ENCODE measurements at places on chromosomes 11 and 22.

GRCh38 chr11:27057091-27057780 is 16.6 kb downstream of the BBOX1 start:
- DNase-seq: no peak

DNA sequence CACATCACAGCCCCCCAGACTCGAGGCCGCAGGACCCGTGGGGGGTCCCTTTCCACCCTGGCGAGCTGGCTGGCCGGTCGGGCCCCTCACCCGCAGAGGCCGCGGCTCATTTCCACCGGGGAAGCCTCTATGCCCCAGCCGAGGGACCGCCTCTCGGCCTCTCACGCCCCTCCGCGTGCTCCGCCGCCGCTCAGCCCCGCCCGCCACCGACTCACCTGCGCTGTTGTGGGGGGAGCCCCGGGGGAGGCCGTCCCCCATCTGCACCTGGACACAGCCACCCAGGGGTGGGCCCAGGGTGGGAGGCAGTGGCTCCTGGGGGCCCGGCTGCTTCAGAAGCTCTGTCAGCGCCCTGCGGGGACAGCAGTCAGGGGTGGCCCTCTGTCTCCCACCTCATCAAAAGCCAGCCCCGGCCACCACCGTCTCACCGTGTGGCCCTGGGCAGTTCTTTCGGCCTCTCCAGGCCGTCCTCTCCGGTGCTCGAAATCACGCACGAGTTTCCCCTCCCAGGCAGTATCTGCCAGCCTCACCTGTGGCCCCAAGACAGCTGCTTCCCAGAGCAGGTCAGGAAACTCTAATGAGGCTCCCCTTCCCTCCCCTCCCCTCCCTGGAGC is 3.8 kb downstream of the SHISA8 start:
- DNase-seq: peak; percentile 23

DNA sequence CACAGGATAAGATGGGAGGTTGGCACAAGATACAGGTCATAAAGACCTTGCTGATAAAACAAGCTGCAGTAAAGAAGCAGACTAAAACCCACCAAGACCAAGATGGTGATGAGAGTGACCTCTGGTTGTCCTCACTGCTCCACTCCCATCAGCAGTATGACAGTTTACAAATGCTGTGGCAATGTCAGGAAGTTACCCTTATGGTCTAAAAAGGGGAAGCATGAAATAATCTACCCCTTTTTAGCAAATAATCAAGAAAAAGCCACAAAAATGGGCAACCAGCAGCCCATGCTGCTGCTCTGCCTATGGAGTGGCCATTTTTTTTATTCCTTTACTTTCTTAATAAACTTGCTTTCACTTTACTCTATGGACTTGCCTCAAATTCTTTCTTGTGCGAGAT is 8.7 kb upstream of the PIWIL4 start:
- no peak for DNase-seq

DNA sequence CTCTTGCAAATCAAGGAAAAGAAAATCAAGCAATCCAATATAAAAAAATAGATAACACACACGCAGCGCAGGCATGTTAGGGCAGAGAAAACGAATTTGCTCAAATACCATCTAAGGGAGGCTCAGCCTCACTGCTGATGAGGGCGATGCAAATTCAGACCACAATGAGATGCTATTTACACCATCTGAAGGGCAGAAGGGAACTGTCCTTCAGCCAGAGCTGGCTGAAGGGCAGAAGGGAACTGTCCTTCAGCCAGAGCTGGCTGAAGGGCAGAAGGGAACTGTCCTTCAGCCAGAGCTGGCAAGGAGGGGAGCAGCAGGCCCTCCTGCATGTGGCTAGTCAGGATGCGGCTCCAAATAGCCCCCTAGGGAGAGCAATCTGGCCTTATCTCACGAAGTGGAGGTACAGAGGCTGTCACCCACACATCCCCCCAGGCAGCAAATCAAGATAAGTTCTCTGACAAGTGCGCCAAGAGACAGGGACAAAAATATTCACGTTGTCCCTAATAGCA is 7.6 kb upstream of the SLC39A13 start:
- no peak for DNase-seq

DNA sequence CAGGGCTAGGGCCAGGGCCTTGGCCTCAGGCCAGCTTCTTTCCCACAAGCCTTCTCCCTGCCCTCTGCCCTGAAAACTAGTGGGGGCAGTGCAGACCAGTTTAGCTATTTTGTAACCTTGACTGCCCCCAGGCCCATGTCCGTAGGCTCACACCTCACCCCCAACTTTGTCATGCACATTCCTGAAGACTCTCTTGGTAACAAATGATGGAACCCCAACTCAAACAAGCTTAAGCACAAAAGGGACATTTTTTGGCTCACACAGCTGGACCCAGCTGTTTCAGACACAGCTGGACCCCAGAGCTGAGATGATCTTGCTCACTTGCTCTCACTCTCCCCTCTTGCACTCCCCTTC is 46.6 kb downstream of the KCNQ1OT1 start:
- DNase-seq: no peak

DNA sequence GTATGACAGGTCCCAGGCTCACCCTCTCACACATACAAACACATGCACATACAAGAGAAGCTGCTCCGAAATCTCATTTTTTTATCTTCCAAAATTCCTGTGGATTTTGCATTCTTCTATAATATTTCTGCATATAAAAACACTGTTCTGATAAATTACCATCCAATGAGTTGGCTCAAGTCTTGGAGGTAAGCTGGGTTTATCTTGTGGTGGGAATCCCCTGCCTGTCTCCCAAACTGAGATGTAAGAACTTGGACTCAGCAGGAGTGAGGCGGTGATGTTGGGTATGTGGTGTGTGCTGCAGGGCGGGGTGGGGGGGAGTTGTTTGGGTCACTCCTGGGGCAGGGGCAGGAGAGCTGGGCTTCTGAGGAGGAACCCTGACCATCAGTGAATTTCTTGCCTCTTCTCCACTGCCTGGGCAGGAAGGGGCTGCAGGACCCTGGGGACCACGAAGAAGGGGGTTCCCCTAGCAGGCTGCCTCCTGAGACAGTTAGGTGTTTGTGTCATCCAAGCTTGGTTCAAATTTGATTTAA is 6.8 kb upstream of the P2RY6 start:
- no peak for DNase-seq

GRCh38 chr22:33160525-33160924 is 102.3 kb upstream of the SYN3 start:
- no peak for DNase-seq

GRCh38 chr11:64482588-64482987 is 108.4 kb upstream of the SLC22A12 start:
- no peak for DNase-seq

DNA sequence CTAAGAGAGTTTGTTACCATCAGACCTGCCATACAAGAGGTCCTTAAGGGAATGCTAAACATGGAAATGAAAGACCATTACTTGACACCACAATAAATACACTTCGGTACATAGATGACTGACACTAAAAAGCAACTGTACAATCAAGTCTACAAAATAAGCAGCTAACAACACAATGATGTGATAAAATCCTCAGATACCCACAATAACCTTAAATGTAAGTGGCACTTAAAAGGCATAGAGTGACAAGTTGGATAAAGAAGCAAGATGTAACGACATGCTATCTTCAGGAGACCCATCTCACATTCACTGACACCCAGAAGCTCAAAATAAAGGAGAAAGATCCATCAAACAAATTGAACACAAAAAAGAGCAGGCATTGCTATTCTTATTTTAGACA is 107.6 kb downstream of the LRRC4C start:
- DNase-seq: no peak

DNA sequence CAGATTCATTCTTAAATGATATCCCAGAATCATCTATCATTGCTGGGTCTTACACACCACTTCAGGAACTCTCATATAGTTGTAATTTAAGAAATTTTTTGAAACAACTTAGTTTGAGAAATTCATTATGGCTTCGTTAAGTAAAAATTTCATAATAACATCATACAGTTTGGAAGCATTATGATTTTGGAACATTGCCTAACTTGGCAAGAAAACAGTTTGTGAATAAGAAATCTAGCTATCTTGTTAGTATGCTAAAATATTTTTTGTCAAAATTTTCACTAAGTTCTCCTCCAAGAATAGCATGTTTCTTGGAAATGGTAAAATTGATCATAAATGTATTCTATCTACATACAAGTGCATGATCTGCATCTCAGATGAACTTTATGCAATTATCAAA is 217.7 kb downstream of the CNTN5 start:
- no peak for DNase-seq

DNA sequence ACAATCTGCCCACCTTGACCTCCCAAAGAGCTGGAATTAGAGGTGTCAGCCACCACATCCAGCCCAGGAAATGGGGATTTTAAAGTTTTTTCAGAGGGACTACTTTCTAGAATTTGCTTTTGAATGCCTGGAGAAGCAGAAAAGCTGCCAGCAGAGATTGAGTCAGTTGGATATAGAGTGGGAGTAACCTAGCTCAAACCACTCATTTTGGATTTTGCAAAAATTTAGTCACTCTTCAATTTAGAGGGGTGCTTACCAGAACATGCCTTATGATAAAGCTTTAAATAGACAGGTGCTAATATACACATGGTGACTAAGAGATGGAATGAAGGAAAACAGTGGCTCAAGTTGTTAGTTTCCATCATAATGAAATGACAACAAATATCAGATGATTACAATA is 26.5 kb upstream of the PSMA1 start:
- DNase-seq: no peak

GRCh38 chr11:119593346-119593745 is 135.7 kb downstream of the NECTIN1 start:
- no peak for DNase-seq

DNA sequence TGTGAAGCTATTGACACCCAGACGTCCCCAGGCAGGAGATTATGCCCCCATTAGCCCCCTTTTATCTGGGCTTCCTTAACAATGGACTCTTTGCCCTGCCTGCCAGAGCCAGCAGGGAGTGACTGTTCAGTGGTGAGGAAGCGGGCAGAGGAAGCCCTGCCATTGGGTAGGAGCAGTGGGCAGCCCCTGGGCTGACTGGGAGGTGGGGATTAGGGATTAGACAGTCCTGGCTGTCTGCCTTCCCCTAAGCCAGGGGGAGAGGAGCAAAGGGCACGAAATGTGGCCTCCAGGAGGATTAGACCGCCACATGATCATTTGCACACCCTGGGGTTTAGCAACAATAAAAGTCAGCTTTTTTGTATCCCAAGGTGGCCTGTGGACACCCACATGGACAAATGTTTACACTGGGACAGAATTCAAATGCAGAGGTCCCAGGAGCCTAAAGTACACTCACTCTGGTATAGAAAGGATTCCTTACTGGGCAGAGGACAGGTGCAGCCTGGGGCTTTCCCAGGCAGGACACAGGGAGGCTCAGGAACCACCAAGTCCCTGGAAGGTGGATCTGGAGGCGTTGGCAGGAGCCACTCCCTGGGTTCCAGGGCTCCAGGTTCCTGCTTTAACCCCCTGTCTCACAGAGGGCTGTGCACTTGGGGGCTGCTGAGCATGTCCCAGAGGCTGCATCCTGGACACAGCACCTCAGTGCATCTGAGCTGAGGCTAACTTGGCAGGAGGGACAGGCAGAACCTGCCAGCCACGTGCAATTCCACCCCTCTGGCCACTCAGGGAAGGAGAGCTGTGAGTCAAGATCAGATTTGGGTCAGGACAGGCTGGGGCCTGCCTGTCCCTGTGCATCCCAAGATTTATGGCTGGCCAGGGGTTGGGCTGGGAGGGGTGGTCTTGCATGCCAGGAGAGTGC is 2.1 kb downstream of the PNPLA3 start:
- no peak for DNase-seq

DNA sequence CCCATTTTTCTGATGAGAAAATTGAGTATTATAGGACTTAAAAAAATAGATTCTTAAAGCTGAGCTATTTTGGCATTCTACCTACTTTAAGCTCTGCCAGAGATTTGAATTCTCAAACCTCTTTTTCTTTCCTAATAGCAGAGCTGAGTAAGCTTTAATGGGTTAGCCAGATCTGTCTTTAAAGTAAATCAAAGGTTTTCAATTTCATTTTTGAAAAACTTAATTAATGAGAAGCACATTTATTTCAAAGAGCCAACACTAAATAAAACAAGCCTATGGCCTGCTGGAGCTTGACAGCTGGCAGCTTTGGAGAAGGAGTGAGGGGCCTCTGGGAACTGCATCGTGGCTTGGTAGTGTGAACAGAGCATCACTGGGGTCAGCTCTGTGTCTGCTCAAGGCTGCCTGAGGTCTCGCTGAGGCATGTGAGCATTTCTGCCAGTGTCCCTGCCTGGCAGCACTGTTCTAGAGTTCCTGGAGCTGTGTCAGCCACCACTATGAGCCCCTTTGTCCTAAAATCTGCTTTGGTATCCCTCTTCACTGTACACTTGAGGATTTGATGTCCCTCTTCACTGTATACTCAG is 50.4 kb upstream of the PRSS23 start:
- no peak for DNase-seq

DNA sequence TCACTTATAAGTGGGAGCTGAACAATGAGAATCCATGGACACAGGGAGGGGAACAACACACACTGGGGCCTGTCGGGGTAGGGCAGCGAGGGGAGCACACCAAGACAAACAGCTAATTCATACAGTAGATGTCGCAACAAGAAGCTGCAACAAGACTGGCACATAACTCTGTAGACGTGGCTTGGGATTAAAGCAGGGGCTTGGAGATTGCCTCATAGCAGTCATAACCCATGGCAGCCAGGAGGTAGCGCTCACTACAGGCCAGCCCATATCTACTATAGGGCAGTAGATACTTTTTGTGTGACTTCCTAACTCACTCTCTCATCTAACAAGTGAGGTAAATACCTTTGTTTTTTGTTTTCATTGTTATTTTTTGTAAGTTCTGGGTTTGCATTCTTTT is 1.7 kb upstream of the OR9G4 start:
- no peak for DNase-seq

DNA sequence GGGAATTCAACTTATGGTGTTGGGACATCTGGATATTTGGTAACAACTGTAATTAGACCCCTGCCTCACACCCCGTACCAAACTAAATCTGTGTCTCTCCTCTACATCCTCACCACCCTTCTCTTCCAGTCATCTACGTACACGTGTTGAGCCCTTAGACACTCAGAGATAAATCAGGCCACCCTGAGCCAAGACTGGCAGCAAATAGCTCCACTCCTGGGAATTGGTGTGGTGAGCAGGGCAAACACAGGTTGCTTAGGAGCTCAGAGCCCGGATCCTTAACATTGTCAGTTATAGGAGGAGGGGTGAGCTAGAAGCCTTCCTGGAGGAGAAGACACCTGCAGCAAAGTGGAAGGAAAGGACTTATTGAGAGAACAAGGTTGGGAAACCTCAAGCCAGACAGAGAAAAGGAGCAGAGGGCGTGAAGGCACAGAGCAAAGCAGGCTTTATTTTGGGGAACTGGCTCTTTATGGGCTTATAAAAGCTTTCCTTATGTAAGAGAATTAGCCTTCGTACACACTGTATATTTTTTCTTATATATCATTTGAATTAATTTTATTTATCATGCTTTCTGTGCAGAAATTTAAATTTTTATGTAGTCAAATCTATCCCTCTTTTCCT is 36.9 kb upstream of the KLHL35 start:
- DNase-seq: no peak

Measured in CD4-positive, alpha-beta T cell treated with Interleukin-12 subunit alpha and Interleukin-12 subunit beta, for 1 hour (primary cell).